Fibroblast of lung (primary cell): ENCODE measurements at places on chromosomes 3 and 15. TPM values are rescaled to one million over a fixed set of nuclear protein-coding genes. Genes with fewer than 3 reads are reported as not detected.

GRCh38 chr15:81334768-81335435, 11.0 kb upstream of the STARD5 start:
- peaks cover 12% of the 10 kb centered on the region for H3K4me1 ChIP-seq
- H3K4me3 ChIP-seq: no peak overlapping the region
- no peaks in the 10 kb centered on the region for H3K27me3 ChIP-seq
- H3K36me3 ChIP-seq: no peaks in the 10 kb centered on the region

- peaks cover 2% of the 10 kb centered on the region for H3K4me1 ChIP-seq
- H3K36me3 ChIP-seq: peaks cover 5% of the 10 kb centered on the region
- no peaks in the 10 kb centered on the region for H3K27me3 ChIP-seq
- H3K27ac ChIP-seq: peak within 1 kb of the TSS; percentile 58
- peak within 1 kb of the TSS; percentile 96 for H3K4me3 ChIP-seq
Observed at GRCh38 chr3:157436583-157437291, at the start of gene PTX3. TSS of gene PTX3 (plus strand) at chr3:157436850. CDS start at chr3:157436934, 84 bp downstream.

- no peak overlapping the region for H3K27ac ChIP-seq
- no peak overlapping the region for H3K4me3 ChIP-seq
- no peaks in the 10 kb centered on the region for H3K4me1 ChIP-seq
- no peak for DNase-seq
- H3K36me3 ChIP-seq: no peaks in the 10 kb centered on the region
Observed at GRCh38 chr3:149670742-149671492, 13.1 kb upstream of the WWTR1 start.

DNA sequence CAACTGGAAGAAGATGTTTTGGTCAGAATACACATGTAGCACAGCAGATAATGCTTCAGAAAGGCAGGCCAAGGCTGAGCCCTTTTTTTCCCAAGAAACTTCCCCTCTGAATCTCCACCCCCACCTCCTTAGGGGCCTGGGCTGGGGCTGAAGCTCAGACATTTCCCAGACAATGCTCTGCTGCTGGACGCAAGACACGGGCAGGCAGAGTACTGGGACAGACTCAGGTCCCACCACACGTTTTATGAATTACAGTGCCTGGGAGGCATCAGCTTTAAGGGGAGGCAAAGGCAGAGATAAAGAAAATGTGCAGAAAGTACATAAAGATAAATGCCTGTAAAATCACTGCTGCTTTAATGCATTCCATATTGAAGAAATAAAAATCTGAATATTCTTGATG, 479.4 kb downstream of the ERC2 start:
- H3K4me1 ChIP-seq: no peaks in the 10 kb centered on the region
- H3K27me3 ChIP-seq: no peaks in the 10 kb centered on the region
- H3K27ac ChIP-seq: no peak overlapping the region

DNA sequence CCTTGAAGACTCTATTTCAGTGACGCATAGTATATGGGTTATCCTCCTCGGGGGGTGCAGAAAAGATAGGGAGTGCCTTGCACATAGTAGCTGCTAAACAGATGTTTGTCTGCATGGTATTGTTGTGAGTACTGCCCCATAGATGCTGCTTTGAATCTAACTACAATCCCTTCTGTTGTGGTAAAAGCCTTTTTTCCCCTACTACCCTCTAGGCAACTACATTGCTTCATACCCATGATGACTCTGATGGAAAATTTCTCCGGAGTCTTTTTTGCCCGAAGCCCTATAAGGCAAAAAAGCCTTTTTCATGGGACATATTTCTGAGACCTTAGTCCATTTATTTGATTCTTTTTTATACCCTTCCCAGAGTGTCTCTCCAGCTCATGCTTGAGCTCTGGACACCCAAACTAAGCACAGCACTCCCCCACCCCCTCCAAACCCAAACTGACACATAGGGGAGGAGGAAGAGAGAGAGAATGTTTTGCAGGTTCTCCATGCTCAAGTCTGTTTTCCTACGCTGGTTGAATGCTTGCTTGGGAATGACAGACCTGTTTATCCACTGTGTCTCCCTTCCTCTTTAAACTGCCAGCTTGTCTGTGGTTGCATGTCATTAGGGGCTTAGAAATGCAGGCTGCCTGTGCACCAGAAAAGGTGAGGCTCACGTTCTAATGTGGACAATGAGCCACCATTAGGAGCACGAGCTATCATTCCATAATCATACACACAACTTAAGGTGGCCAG, 52.9 kb downstream of the LRTM1 start:
- H3K36me3 ChIP-seq: no peaks in the 10 kb centered on the region
- no peak overlapping the region for H3K27ac ChIP-seq
- H3K27me3 ChIP-seq: no peaks in the 10 kb centered on the region
- no peak overlapping the region for H3K4me3 ChIP-seq
- H3K4me1 ChIP-seq: peaks cover 3% of the 10 kb centered on the region

GRCh38 chr15:75023872-75024636, 664 bp downstream of the PPCDC start:
- no peaks in the 10 kb centered on the region for H3K27me3 ChIP-seq
- no peaks in the 10 kb centered on the region for H3K4me1 ChIP-seq
- H3K36me3 ChIP-seq: no peaks in the 10 kb centered on the region
- peak; percentile 40 for DNase-seq
- peak overlapping the region; percentile 89 for H3K27ac ChIP-seq

CLDND1 gene
- 71.4 and 76.8 TPM in 2 replicates for total RNA-seq

ADAMTS17 gene
- total RNA-seq: under 0.01 and 0.17 TPM in 2 replicates

FOXB1 gene
- total RNA-seq: not detected in 2 replicates

CHRNA5 gene
- total RNA-seq: under 0.01 and 0.17 TPM in 2 replicates

KBTBD13 gene
- not detected in 2 replicates for total RNA-seq

MME gene
- 152 and 451 TPM in 2 replicates for total RNA-seq
